ENCODE measurements at places on chromosomes 3 and 15.

DNA sequence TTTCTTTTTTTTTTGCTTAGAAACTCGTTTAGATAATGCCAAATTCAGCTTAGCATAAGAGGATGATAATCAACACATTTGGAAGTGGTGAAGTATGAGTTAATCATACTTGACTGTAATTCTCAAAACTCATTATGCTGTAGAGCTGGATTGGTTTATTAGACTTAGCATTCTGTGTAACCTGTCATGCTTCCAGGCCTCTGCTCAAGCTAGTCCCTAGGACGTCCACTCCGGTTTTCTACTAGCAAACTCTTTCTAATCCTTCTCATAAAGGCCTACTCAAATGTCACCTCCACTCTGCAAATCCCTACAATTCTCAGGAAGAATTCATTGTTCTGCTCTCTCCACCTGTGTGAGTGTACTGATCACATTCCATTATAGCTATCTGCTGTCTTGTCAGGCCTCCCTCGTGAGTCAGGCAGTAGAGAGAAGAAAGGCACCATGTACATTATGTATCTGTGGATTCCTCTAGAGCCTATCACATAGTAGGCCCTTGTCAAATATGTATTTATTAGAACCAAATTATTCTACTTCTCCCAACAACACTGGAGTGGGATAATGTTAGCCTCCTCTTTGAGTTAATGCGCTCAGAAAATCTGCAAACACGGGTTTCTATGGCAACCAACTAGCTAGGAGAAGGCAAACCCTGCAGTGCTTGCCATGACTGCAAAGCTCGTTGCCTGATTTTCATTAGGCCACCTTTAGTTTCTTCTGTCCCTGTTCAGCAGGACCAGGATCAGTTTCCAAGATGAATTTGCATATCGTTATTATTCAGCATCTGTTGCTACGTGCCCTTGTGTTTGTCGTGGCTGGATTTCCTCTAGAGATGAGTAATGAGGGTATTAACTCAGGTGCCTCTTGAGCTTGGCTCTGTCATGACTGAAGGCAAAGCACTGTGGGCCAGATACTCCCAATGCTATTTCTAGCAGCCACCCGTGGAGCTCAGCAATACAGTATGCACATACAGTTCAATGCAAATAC is 30.7 kb downstream of the ATP13A5 start:
- no peak for DNase-seq

DNA sequence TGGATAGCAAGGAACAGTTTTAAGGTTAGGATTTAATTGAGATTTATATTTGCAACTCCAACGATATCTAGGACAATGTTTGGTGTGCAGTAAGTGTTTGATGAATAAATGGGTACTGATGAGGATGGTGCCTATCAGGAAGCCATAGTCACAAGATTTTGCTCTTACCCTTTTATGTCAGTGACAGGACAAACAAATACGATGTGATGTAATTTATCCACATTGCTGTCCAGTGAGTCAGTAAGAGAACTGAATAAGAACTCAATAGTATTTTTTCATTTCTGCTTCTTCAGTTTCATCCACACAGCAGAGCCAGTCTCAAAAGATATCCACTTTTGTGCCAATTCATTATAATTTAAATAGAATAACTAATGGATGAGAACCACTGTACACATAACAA is 18.5 kb downstream of the C3orf85 start:
- no peak for DNase-seq

DNA sequence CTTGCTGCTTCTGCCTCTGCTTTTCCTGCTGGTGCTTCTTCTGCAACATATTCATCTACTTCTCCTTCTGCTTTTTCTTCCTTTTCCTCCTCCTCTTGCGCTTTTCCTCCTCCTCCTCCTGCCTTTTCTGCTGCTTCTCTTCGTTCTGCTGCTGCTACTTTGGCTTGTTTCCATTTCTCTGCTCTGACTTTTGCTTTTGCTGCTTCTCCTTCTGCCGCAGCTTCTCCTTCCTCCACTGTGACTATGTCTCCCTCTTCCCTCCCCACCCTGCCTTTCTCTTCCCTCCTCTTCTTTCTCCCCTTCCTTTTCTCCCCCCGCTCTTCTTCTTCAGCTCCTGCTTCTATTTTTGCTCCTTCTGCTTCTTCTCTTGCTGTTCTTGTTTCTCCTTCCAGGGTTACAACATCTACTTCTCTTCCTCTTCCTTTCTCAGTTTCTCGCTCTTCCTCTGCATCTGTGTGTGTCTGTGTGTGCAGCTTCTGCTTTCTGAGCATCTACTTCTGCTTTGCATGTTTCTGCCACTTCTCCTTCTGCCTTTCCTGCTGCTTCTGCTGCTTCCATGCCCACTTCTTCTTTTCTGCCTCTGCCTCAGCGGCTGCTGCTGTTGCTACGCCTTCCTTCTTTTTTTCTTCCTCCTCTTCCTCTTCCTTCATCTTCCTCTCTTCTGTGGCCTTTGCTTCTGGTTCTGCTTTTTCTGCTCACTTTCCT is 51.4 kb downstream of the FAM43A start:
- no peak for DNase-seq

DNA sequence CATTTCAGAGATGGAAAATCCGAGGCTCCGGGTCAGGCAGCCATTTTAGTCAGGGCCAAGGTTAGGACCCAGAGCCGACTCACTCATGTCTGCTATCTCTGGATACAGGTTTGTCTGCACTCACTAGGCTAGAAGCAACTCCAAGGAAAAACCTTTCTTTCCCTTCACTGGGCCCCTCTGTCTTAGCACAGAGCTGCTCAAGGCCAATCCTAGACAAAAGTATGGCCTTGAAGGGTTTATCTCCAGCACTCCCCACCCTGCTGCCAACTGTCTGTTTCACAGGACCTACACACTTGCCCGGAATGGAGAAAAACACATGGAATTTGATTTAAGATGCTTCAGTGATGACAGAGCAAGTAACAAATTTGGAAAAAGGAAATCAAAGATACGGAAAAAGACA is 25.6 kb downstream of the ACAN start:
- DNase-seq: peak; percentile 8

DNA sequence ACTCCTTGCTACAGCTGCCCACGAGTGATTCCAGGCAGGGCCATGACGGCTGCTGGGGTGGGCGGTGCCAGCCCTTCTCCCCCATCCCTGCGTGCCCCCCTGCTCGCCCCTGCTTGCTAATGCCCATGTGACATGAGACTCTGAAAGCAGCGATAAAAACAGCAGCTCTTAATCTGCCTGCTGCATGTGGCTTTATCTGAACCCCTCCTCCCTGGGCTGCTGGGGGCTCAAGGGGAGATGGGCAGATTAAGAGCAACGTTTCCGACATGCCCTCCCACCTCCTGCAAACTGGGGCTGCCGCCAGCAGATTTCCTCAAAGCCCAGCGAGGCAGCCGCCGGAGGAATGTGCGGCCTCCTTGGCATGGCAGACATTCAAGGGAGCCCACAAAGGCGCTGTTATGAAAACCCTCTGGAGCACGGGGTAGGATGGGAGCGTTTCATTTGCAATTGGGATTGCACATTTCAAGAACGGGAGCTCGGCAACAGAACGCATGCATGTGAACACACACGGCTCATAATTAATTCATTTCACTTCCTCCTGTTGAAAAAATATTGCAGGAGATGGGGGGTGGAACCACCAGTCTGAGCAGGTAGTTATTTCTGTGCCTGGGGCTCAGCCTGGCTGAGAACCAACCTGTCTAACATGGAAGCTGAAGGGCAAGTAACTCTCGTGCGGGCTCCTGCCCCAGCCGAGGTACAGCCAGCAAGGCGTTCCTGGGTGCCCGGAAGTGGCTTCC is 504.2 kb upstream of the PROK2 start:
- peak; percentile 91 for DNase-seq

DNA sequence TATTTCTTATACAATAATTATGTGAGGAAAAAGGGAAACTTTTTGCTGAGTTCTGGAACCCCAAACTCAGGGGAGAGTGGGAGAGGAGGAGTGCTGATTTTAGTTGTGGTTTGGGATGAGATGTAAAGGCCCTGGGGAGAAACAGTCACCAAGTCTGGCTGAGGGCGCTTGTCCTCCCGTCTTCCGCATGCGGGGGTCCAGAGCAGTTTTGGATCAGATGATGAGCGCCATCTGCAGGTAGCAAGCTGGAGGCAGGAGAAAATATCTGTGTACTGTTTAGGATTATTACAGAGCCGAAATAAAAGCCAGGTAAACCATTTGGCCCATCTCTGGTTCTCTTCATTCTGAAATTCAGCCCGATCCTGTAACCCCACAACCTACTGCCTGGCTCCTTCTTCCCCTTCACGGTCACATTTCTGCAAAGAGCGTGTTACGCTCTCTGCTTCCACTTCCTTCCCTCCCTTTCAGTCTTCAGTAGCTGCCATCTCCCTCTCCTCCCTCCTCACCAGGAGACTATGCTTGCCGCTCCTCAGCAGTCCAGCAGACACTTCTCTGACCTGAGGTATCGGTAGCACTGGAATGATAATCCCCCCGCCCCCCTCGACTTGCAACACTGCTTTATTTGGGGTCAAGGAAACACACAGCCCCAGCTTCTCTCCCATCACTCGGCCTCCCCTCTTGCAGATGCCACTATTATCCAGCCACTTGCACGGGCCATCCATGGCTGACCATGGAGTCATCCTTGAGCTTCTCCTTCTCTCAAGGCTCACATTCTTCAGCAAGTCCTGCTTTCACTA is 1.4 kb upstream of the PARP14 start:
- DNase-seq: peak; percentile 76

GRCh38 chr3:70820397-70820796 is 508.0 kb upstream of the MDFIC2 start:
- no peak for DNase-seq

DNA sequence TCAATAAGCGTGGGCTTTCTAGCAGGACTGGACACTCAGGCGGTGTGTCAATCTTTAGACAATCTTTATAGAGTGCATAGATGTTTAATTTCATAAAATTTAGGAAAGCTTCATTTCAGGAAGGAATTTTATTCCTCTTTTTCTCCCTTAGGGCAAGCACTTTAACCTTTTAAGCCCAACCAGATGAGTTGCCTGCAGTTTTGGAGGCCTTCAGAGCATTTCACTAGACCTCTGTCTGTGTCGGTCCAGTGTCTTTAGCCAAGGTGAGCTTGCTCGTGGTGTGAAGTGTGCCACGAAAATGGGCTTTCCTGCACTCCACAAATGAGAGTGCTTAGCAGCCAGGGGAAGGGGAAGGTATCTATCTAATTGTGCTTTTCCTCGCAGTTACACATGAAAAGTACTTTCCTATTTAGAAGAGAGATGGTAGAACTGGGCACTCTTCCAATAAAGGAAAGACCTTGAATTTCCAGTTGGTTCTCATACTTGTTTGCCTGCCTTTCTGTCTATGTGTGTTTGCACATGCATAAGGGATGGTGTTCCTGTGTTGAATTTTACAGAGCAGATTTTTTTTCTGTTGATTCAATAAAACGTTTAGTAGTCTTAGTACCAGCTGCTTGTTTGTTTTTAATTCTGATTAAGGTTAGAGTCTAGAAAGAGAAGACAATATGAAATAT is 53.6 kb downstream of the FEZF2 start:
- DNase-seq: no peak
